Stimulated activated CD4-positive, alpha-beta T cell treated with anti-CD3 and anti-CD28 coated beads, Interleukin-15, amount 100 ng/mL, for 48 hours (primary cell): ENCODE measurements at places on chromosomes 1 and 21.

GRCh38 chr1:169586067-169586394 lies 250 bp downstream of the F5 start:
- DNase-seq = no peak

DNA sequence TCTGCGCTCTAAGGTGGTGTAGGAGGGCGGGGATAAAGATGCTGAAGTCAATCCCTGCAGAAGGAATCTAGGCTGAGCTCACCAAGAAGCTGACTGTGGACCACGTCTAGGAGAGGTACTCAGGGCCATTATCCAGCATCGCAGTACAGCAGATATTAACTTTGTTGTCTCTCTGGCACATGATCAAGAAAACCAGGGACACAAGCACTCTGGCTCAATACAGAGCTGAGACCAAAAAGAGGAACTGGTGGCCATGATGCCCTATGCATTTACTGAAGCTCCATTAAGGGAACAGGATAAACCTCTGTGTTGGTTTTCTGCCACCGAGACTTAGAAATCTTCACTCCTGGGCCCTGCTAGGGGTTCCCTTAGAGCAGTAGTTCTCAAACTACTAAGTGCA lies 38.0 kb upstream of the ANGPTL7 start:
- no peak for DNase-seq

DNA sequence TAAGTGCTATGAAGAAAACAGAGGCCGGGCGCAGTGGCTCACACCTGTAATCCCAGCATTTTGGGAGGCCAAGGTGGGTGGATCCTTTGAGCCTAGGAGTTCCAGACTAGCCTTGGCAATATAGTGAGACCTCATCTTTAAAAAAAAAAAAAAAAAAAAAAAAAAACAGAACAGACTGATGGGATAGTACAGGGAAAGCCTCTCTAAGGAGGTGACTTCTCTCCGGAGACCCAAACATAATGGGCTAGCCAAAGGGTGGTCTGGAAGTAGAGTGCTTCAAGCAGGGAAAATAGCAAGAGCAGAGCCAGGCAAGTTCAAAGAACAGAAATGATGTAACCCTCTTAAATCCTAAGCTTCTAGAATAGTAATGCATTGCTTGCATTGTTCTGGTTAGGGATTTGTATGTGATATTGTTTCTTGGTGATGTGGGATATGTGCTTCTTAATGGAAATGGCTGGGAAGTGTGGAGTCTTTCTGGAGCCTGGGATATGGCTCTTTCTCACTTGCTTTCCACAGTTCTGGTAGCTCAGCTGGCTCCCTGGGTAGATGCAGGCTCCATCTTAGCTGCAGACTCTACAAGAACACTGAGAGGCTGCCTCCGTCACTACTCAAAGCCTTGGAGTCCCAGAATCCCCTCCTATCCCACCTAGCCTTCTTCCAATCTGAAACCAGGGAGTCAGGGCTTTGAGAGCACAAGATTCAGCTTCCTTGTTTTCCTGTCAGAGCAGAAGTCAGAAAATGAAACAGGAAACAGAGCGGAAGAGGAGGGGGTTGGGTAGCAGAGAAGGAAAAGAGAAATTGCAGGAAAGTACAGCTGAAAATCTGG lies 1.9 kb upstream of the PIGV start:
- no peak for DNase-seq

DNA sequence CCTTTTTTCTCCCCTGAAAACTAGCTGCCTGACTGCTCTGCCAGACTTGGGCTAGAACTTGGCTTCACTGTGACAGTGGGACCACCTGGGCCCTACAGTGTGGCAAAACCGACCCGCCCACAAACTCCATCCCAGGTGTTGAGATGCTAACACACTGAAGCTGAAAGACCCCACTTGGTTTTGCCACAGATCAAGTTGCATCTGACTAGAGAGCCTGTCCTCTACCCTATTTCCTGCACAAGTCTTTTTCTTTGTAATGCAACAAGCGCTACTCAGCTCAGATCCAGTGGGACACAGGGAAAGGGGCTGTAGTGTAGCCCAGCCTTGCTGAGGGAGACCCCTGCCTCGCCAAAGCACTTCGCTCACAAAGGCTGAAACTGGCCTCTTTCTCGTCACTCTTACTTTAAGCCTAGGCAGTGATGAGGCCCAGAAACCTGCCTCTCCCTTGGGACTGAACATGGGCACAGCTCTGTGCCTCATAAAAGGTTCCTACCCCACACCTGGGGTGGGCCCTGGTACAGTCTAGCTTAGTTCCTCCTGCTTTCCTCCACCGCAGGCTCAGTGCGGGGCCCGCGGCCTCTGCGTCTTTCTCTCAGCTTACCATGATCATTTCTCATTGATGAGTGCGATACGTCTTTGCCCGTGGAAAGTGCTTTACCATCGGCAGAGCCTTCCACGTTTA lies 9.7 kb downstream of the ALPL start:
- DNase-seq = no peak

GRCh38 chr1:43885279-43885801 lies 48.3 kb upstream of the ARTN start:
- no peak for DNase-seq

DNA sequence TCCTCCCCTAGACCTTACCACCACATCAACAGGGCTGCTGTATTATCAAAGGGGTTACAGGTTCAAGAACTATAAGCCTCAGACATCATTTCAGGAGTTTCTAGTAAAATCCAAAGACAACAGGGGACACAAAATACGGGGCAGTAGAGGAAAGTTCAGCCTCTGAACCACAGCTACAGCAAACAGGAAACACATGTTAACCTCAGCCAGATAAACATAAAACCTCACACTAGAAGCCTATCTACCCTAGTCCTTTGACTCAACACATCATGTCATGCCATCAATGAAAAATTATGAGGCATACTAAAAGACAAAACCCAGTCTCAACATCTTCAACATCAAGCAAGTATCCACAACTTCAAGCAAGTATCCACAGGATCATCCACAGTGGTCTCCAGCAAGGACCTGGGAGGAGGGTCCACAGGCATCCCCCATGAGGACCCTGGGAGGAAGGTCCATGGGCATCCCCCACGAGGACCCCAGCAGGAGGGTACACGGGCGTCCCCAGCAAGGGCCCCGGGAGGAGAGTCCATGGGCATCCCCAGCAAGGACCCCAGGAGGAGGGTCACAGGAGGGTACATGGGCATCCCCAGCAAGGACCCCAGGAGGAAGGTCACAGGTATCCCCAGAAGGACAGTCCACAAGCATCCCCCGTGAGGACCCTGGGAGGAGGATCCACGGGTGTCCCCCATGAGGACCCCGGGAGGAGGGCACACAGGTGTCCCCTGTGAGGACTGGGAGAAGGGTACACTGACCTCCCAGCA lies 440.0 kb downstream of the MATN1 start:
- no peak for DNase-seq

DNA sequence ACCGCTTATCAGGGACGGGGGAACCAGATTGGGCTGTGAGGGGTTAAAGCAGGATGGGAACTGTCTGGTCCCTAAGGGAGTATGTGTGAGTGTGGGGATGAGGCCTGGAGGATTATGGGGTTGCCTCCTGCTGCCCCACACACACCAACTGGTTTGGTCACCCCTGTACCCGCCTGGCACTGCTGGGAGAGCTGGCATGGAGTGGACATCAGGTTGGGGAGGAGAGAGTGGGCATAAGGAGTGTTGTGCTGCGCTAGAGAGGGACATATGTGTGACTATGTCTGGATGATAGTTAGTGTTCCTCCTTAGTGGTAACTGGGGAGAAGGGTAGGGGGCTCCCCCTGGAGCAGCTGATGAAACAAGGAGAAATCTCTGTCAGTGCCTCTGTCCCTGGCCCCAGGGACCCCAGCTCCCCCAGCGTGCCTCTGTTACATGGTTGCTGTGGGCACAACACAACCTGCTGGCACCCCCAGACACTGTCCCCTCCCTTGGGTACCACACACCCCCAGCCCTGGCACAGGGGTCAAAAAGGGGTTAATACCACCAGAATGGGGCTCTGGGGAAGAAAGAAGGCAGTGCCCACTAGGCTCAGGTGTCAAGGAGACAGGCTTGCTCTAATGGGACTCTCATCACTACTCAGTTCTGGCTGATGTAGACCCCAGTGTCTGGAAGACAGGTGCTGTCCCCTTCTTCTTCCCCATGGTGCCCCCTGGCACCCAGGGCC lies 1.9 kb downstream of the ZBTB7B start:
- DNase-seq = no peak

DNA sequence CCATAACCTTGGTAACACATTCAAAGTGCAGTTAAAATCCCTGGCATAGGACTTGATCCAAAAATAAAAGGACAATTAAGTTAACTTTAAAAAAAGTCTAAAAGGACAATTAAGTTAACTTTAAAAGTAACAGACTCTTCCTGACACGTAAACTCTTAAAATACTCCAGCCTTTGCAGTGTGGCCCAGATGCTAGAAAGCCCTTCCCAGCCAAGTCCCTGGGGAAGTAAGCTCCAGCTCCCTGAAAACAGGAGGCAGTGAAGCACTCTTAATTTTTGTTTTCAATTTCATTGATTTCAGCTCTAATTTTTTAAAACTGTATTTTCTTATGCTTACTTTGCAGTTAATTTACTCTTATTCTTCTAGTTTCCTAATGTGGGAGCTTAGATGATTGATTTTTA lies 5.1 kb upstream of the AIM2 start:
- DNase-seq = no peak

DNA sequence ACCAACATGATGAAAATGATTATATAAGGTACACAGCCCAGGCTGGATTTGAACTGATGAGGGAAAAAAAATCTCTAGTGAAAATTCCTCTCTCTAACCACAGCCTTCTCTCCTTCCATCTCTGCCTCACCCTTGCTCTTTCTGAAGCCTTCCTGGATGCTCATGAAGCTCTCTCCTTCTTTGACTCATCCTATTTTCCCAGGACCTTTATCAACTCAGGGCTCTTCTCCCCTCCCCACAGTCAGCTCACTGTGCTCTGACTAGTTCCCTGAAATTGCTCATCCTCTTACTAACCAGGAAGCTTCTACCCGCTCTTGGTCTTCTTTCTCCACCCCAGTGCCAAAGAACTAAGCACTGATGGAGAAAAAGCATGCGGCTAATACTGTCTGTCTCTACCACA lies 46.4 kb upstream of the ERG start:
- no peak for DNase-seq

GRCh38 chr1:92441697-92442342 lies 44.9 kb downstream of the GFI1 start:
- no peak for DNase-seq

GRCh38 chr1:118991448-118991847 lies 3.3 kb upstream of the TBX15 start:
- DNase-seq = no peak
